RCC 7860 (cell line): ENCODE measurements at places on chromosomes 13 and 19.

DNA sequence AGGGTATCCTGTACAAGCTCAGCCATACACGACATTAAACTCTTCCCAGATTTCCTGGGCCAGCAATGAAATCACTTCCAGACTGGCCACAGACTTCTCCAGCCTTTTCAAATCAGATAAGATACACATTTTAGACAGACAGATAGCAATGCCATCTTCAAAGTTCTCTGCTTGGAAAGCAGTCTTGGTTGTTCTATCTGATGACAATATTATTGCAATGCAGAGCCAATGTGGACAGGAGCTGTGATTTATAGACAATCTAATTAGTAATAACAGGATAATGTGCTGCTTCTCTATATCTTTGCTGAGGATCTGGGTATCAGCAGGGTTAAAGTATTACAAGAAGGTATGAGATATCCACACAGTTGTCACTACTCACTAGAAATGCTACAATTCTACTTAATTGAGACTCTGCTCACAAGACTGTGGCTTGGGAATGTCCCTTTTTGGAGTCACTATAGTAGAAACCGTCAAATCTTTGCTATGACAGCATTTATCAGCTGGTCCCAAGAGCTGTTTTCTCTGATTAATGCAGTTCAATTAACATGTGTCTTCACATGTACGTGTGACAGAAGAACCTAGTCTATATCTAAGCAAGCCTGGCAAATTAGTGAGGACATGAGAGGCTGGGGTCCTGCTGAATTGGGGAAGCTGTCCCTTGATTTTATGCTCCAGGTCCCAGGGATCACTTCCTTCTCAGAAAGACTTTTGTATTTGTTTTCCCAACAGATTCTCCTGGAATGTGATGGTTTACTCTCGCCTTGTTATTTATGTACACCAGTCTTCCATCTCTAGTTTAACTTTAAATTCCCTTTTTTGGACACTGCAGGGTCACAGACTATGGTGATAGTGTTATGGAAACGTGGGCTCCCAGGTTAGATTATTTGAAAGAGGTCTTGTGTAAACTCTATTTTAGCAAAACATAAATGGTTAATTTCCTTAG, 68.8 kb downstream of the COL4A1 start:
- DNase-seq = no peak

- DNase-seq = peak; percentile 28
These were observed 299.2 kb upstream of the DACH1 start for GRCh38 chr13:72166102-72166650.

GRCh38 chr19:3366753-3367627, 607 bp downstream of the NFIC start:
- peak; percentile 29 for DNase-seq

- DNase-seq = peak; percentile 46
These were observed 68.7 kb upstream of the FRY start for GRCh38 chr13:31962731-31963370.

- DNase-seq = no peak
These were observed 107.7 kb downstream of the KDM4B start for GRCh38 chr19:5076440-5077208.

- DNase-seq = no peak
These were observed 209.7 kb downstream of the LACC1 start for GRCh38 chr13:44089452-44089851.

- DNase-seq = no peak
These were observed 384.9 kb upstream of the ZNF507 start for GRCh38 chr19:31960474-31960873.

- DNase-seq = no peak
These were observed 2.0 kb downstream of the FBL start for GRCh38 chr19:39843919-39844793.

GRCh38 chr13:113488283-113488682, 2.2 kb downstream of the DCUN1D2 start:
- DNase-seq = no peak

GRCh38 chr19:1503089-1503924, 9.5 kb downstream of the ADAMTSL5 start:
- DNase-seq = no peak

DNA sequence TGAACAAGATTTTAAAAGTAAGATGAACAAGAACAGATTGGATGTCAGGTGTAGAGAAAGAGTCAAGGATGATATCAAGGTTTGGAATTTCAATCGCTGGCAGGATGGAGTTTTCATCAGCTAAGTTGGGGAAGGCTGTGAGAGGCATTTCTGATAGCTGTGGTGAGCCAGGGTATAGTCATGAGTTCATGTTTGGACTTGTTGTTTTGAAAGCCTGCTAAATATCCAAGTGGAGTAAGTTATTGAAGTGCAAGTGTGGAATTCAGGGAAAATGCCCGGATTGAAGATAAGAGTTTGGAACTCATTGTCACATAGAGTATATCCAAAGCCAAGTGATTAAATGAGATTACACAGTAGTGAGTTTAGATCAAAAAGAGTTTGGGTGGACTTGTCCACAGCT, 11.0 kb upstream of the EPSTI1 start:
- DNase-seq = no peak

DNA sequence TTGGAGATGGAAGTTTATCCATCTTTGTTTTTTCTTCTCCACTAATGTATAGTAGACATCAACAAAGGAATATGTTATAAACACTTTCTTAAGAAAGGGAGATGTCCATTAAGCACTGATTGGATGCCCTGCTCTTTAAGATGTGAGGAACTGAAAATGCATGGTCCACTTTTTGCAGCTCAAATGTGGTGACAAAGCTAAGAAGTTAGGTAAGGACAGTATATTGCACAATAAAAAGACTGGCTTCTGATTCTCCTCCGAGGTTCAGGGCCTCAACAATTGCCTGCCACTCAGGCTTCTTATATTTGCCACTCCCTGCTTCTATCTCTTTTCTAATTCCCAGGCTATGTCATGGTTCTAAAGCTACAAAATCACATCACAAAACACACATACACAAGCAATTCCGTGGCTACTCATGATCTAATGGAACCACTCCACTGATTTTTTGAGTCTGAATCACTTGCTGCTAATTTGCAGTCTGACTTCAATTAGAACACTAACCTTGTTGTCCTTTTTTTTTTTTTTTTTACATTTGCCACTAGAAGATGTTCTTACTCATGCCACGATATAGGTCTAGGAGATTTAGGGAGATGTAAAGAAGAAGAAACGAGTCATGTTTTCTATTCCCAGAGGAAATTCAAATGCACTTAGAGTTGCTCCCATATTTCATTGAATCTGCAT, 29.6 kb upstream of the TNFSF11 start:
- no peak for DNase-seq

- DNase-seq = peak; percentile 90
These were observed 572 bp downstream of the SNAPC2 start for GRCh38 chr19:7920519-7921301.

DNA sequence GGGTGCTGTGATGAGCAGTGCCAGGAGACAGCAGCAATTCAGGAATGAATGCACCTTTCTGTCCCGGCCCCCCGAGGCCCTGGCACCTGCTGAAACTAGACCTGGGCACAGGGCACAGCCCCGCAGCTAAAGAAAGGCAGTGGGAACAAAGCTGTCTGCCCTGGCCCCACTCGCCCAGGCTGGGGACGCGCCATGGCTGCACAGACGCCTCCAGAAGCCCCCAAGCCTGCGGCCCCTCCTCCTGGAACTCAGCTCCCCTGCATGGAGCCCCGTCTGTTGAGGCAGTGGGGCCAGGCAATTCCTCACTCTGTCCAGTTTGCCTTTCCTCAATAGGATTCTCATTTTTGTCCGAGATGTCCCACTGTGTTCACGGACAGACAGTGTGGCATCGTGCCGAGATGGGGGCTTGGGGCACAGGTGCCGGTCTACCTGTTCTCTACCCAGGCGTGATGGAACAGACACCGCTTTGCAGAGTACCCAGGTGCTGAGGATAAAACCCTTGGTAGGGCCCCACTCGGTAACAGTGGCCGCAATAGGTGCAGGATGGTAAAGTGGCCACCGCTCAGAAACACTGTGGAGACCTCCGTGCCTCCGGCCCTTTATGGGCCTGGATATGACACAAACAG, 146.5 kb upstream of the SOX1 start:
- DNase-seq = no peak

- peak; percentile 78 for DNase-seq
These were observed at the start of gene ZNF112 for GRCh38 chr19:44356383-44357111. Gene ZNF112, minus strand, starts transcription at chr19:44356680. Its CDS starts 16,141 bp downstream, at chr19:44340539.

GRCh38 chr19:34254698-34255432, 511 bp downstream of the GARRE1 start:
- no peak for DNase-seq

- DNase-seq = no peak
These were observed 31.2 kb upstream of the ZNF536 start for GRCh38 chr19:30340771-30341561.

DNA sequence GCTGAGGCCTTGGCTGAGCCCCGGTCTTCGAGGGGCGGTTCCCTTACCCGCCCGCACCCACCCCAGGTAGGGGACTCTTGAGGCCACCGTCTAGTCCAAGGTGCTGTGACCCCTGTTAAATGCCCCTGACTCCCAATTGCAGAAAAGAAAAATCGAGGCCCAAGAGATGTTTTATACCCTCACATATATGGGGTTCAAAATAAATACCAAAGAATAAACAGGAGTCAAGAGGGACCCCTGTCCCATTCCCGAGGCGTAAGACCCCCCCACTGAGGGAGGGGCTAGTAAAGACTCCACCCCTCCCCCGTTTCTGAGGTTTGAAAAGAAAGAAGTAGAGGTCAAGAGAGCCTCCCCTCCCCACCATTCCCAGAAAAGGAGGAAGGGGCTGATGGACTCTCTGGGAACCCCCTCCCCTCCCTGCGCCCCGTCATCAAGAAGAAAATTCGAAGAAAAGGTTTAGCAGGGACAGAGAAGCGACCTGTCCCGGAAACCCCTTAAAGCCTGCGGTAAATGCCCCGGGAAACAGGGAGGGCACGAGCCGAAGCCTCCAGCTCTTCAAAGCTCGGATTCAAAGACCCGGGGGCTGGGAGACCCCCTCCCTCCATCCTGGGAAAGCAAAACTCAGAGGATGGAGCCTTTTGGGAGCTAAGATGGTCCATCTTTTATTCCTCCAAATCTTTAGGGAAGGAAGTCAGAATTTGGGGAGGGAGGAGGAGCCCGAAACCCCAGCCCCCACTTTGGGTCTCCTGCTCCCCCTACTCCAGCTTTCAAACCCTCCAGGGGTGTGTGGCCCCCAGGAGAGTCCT, 755 bp upstream of the RAB3A start:
- no peak for DNase-seq

GRCh38 chr13:44425041-44425814, 51.6 kb downstream of the SERP2 start:
- no peak for DNase-seq

- DNase-seq = no peak
These were observed 92.0 kb downstream of the KCNRG start for GRCh38 chr13:50107205-50107604.

DNA sequence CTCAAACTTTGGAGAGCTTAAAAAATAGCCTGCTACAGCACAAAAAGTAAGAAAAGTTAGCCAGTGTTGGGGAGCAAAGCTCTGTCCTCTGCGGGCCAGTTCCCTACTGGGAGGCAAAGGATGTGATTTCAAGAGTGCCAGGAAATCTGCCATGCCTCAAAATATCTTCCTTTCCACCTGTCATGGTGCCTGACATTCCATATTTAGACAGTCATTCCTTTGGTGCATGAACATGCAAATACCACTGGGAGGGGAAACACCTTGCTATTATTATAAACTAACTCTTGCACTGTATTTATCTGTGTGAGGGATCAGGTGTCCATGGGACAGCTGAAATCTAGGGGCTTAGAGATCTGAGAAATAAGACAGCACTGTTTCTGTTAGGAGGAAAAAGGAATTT, 10.3 kb downstream of the FREM2 start:
- DNase-seq = no peak

DNA sequence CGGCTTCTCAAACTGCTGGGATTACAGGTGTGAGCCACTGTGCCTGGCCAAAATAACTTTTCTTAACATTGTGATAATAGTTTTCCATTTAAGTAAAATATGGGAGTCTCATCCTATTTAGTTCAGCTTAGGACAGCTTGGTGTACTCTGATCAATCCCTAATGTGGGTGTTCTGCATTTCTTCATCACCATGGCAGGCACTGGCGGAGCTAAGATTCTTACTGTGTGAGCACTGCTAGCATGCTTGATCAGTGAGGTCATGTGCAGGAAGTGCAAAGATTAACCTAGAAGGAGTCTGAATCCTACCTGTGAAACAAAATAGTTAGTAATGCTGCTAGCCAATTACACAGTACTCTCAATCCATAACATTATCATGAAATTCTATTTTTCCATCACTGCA, 1684.2 kb upstream of the SLC10A2 start:
- DNase-seq = peak; percentile 70

GRCh38 chr13:101985321-101985720, 416.5 kb downstream of the FGF14 start:
- DNase-seq = no peak

- DNase-seq = no peak
These were observed 10.4 kb upstream of the GP6 start for GRCh38 chr19:55048446-55048845.

GRCh38 chr19:42420055-42420544, 7.1 kb downstream of the LIPE start:
- peak; percentile 50 for DNase-seq

DNA sequence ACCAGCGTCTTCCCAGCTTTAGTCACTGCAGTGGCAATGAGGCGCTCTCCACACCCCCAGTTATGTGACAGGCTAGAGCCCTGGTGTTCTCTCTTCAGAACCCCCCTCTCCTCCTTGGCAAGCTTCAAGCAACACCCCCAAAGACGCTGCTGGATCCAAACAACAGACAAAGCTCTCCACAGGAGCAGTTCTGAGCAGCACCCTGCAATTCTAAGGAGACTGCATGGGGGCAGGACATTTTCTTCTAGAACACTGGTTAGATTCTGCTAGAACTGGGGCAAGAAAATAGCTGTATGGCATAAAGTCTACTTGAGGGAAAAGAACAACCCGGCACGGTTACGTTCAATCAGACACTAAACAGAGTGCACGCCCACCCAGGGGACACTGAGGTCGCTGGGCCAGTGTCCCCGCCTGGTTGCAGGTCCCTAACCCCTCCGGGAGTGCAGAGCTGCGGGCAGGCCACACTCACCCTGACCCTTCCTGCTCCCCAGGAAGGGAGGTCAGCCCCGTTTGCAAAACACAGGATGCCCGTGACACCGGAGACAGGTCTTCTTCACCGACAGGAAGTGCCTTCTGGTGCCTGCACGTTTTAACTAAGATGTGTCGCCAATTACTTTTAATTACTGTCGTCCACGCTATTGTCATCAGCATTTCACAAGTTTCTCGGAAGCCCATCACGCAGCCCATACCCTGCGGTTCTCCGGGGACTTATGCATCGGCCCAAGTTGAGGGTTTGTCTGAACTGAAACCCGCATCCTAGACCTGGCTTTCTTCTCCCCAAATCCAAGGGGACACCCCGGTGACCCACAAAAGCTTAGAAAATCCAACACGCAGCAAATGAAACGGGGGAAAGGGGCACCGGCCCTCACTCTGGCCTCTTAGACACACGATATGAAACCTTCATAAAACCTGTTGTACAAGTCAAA, 943 bp downstream of the GJB6 start:
- DNase-seq = no peak

DNA sequence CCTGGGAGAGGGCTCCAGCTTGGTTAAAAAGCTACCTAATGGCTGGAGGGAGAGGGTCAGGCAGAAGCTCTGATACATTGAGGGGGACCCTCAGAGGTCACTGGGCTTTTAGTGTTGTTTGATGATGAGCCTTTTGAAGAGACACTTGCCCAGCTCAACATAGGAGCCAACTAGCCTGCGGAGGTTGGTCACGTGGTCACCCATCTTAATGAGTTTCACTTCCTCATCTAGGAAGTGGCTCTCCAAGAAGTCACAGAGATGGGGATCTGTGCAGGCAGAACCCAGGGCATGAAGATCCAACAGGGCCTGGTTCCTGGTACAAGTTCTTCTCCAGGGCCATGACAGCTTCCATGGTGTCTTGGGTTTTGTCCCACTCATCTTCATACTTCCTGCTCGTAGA, 33.4 kb downstream of the IPO5 start:
- DNase-seq = no peak

GRCh38 chr19:8304841-8305621, 3.1 kb downstream of the CD320 start:
- DNase-seq = no peak
